ENCODE measurements at places on chromosomes 5 and 9.
A peak's percentile ranks its signal among the peaks of the same experiment; 100 is the strongest.

DNA sequence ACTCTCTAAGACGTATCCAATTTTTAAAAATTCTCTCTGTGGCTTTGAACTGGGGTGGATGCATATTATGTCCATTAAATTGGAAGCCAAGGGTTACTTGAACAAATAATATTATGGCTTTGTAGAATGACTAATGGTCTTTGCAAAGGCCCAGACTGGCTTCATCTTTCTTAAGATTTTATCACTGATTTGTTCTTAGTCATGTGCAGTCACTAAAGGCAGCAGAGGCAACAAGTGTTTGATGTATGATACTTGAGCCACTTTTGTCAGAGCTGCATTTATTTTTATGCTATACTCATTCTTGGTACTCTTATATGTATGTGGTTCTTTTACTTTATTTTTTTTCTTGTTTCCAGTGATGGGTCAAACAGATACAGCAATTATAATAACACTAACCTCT lies 152.2 kb downstream of the NR2F1-AS1 start:
- no peak overlapping the region for H3K4me3 ChIP-seq
- H3K27ac ChIP-seq = no peak overlapping the region
- no peaks in the 10 kb centered on the region for H3K36me3 ChIP-seq

DNA sequence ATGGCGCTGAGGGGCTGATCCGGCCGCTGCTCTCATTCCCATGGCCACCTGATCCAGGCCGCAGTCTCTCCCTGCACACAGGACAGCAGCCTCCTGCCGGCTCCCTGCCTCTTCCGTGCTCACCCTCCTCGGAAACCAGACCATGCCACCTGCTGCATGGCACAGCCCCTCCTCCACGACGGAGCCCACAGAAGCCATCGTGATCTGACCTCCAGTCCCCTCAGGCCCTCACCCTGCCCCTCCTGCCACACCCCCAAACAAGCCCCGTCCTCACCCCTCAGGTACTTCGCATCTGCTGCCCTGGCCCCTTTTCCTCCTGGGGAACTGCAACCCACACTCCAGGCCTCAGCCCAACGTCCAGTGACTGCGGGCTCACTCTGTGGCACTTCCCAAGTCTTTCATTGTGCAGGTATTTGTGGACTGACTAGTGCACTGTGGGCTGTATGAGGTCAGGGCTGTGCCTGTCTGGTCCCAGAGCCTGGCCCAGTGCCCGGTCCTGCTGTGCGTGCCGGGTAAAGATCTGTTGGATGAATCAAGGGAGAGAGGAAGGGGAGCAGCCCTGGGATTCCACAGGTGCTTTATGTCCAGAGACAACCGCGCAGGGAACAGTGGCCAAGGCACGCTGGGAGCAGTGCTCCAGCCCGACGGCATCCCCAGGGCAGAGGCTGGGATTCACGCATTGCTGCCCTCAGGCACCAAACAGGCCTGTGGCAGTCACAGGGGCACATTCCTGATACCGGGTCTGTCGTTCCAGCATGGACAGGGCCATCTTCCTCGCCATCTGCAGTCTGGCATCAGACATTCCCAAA lies 86.1 kb downstream of the ADAMTS2 start:
- no peaks in the 10 kb centered on the region for H3K4me1 ChIP-seq
- H3K36me3 ChIP-seq = no peaks in the 10 kb centered on the region
- H3K27ac ChIP-seq = no peak overlapping the region
- no peak for DNase-seq
- H3K27me3 ChIP-seq = peaks cover 14% of the 10 kb centered on the region

- H3K4me3 ChIP-seq = no peak overlapping the region
- DNase-seq = no peak
- peaks cover 7% of the 10 kb centered on the region for H3K27me3 ChIP-seq
- peaks cover 1% of the 10 kb centered on the region for H3K4me1 ChIP-seq
- H3K27ac ChIP-seq = no peak overlapping the region
Observed at GRCh38 chr5:16794269-16794913, 141.7 kb downstream of the MYO10 start.

DNA sequence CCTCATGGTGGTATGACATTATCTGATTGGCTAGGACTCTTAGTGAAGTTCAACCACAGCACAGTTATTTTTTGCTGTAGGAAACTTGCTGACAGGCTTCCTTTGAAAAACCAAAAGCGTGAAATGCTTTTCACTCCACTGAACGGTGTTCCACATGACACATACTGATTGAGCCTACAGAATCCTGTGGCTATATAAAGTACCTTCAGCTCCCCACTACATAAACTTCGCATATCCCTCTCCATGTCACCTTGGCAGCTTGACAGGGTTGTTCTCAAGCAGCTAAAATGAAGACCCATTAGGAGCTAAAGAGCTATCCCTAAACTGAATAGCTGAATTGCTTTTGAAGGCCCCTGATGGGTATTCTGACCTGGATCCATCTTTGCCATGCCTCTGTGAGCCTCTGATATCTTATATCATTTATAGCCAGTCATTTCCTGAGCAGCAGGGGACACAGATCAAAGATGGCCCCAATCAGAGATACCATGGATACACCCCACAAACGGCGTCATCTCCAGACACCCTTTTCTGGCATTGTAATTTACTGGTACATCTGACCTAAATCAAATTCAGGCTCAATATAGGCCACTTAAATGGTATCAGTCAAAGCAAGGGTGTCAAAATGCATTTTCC lies 91.5 kb downstream of the APBA1 start:
- H3K4me1 ChIP-seq = peaks cover 1% of the 10 kb centered on the region
- no peak overlapping the region for H3K27ac ChIP-seq
- H3K27me3 ChIP-seq = peaks cover 8% of the 10 kb centered on the region
- H3K4me3 ChIP-seq = no peak overlapping the region
- DNase-seq = no peak
- H3K36me3 ChIP-seq = no peaks in the 10 kb centered on the region

DNA sequence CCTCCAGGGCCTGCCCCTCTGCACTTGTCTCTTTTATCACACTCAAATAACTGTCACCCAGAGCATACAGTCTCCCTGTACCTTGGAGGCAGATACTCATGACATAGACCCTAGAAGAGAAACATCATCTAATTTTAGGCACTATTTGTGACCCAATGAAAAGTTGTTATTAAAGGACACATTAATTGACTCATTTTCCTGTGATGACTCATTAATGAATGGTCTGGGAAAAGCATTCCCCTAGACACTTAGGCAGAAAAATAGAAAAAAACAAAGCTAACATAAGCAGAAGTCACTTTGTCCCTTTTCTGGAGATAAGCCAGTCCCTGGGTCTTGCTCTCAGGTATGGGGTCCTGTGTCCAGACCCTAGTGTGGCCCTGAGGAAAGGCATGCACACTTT lies 15.0 kb downstream of the TRPC7 start:
- no peak overlapping the region for H3K4me3 ChIP-seq
- H3K27ac ChIP-seq = no peak overlapping the region
- no peak for DNase-seq
- H3K27me3 ChIP-seq = peaks cover 4% of the 10 kb centered on the region

DNA sequence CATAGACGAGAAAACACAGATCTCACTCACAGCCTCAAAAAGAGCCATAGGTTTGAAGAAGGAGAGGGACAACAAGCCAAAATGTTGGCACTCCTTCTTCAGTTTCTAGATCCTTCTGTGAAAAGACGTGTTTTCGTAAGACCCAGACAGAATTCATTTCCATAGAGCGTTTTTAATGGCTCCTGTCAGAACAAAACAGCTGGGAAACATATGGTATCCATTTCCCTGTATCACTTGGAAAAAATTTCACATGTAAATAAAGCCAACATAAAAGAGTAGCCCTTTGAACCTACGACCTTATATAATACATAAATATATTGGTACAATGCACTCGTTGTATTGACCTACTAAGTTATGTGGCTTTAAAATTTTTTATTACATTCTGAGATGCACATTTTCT lies 108.1 kb downstream of the SNCAIP start:
- no peaks in the 10 kb centered on the region for H3K4me1 ChIP-seq
- H3K36me3 ChIP-seq = no peaks in the 10 kb centered on the region
- H3K27ac ChIP-seq = no peak overlapping the region
- no peak for DNase-seq

DNA sequence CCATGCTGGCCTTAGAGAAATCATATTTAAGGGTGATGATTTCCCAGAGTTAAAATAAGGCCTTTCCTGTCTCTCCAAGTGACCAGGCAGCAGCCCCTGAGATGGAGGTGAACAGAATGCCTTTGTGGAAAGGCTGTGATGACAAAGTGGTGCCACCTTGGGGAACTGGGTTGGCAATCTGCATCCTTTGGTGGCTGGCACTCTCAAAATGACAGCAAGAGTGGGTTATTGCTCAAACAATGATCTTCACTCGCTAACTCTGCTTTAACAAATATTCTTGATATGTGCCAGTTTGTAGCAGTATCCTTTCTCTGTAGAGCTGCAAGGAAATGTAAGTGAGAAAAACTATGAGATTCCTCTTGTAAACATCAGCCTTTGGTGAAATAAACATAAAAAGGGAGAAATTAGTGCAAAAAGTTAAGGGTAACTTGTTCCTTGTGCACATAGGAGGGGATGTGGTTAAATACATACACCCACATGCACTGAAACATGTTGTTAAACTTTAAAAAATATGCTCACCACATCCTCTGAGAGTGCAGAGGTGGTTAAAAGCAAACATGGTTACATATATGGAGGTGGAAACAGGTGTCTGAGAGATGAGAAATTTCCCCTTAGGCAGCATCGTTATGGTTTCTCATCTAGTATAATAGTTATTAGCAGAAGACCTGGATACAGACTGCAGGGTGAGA lies 373.4 kb upstream of the CTNND2 start:
- DNase-seq = no peak
- H3K4me3 ChIP-seq = no peak overlapping the region
- H3K4me1 ChIP-seq = no peaks in the 10 kb centered on the region
- H3K27ac ChIP-seq = no peak overlapping the region
- no peaks in the 10 kb centered on the region for H3K27me3 ChIP-seq

- no peak overlapping the region for H3K4me3 ChIP-seq
- H3K27ac ChIP-seq = no peak overlapping the region
- no peak for DNase-seq
- H3K27me3 ChIP-seq = no peaks in the 10 kb centered on the region
- no peaks in the 10 kb centered on the region for H3K36me3 ChIP-seq
Observed at GRCh38 chr9:78938821-78939220, 632.9 kb upstream of the TLE4 start.

DNA sequence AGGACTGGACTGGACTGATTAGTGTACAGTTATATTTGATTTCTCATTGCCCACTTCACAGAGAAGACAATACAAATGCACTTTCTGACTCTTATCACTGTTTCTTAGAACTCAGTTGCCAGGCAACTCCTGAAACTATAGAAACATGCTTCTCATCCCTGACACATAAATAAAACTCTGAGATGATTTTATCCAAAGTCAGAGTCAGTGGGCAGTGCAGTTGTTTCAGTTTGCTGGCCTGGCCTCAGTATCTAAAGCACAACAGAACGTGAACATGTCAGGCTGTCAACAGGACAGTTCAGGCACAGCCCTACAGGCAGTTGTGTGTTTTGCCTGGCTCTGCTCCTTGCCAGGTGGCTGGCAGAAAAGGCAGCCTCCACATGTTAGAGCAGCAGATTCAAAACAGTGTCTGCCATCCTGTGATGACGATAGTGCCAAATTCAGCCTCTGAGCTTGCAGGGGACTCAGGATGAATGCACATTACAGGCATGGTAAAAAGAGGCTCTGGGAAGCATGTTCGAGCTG lies 65.1 kb upstream of the CCDC152 start:
- DNase-seq = no peak
- H3K4me3 ChIP-seq = no peak overlapping the region

GRCh38 chr9:21974343-21974721 lies 19.9 kb downstream of the CDKN2A start:
- peaks cover 23% of the 10 kb centered on the region for H3K4me1 ChIP-seq
- peaks cover 86% of the 10 kb centered on the region for H3K27me3 ChIP-seq
- no peak overlapping the region for H3K27ac ChIP-seq
- DNase-seq = no peak
- peaks cover 27% of the 10 kb centered on the region for H3K36me3 ChIP-seq

DNA sequence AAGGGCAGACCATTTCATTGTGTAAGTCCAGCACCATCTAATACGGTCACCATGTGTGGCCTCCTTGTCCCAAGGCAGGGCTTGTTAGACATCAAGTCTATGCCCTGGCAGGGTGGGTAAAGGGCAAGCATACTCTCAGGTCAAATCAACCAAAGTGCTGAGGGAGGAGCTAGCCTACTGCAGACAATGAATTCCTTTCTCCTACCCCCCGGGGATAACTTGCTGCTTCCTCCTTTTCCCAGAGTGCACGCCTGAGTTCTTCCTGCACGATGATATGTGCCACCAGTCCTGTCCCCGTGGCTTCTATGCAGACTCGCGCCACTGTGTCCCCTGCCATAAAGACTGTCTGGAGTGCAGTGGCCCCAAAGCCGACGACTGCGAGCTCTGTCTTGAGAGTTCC lies 71.4 kb downstream of the RFK start:
- DNase-seq = no peak
- H3K27ac ChIP-seq = no peak overlapping the region
- H3K27me3 ChIP-seq = peaks cover 11% of the 10 kb centered on the region
- no peaks in the 10 kb centered on the region for H3K36me3 ChIP-seq
- no peak overlapping the region for H3K4me3 ChIP-seq

DNA sequence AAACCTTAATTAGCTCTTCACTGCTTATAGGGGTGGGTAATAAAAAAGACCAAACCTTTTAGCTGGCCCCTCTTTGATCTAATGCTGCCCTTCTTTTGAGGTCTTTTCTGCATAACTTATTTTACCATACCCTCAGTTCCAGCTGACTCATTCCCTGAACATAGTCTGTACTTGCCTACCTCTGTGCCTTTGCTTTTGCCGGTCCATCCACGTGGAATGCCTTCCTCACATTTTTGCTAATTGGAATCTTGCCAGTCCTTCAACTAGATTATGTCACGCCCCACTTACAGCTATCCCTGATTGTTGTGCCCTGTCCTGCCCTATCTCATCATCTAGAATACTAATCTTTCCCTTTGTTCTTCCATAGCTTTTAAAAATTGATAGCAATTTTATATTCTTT lies 44.2 kb downstream of the FAF2 start:
- no peak overlapping the region for H3K4me3 ChIP-seq
- peaks cover 16% of the 10 kb centered on the region for H3K4me1 ChIP-seq
- peak overlapping the region; percentile 4 for H3K27ac ChIP-seq
- DNase-seq = no peak
- peaks cover 28% of the 10 kb centered on the region for H3K36me3 ChIP-seq
- no peaks in the 10 kb centered on the region for H3K27me3 ChIP-seq

DNA sequence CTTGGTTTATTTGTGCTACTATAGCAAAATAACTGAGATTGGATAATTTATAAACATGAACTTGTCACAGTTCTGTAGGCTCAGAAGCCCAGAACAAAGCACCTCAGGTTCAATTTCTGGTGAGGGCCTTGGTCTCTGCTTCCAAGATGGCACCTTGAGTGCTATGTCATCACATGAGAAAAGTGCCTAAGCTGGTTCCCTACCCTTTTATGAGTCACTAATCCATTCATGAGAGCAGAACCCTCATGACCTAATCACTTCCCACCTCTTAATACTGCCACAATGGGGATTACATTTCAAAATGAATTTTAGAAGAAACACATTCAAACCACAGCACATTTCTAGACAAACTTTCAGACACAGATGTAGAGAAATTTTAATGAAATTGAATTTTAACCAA lies 98.2 kb upstream of the PRSS3 start:
- no peak for DNase-seq
- H3K36me3 ChIP-seq = no peaks in the 10 kb centered on the region
- no peak overlapping the region for H3K4me3 ChIP-seq
- peaks cover 12% of the 10 kb centered on the region for H3K27me3 ChIP-seq
- H3K4me1 ChIP-seq = peaks cover 18% of the 10 kb centered on the region
